Lung microvascular endothelial cell (primary cell): ENCODE measurements at places on chromosomes 2 and 18.
A peak's percentile ranks its signal among the peaks of the same experiment; 100 is the strongest.

- no peak for DNase-seq
These were observed 1.6 kb upstream of the GPR17 start for GRCh38 chr2:127644066-127645025.

GRCh38 chr18:48548011-48548771 is 9.4 kb downstream of the CTIF start:
- DNase-seq, result peak; percentile 52

DNA sequence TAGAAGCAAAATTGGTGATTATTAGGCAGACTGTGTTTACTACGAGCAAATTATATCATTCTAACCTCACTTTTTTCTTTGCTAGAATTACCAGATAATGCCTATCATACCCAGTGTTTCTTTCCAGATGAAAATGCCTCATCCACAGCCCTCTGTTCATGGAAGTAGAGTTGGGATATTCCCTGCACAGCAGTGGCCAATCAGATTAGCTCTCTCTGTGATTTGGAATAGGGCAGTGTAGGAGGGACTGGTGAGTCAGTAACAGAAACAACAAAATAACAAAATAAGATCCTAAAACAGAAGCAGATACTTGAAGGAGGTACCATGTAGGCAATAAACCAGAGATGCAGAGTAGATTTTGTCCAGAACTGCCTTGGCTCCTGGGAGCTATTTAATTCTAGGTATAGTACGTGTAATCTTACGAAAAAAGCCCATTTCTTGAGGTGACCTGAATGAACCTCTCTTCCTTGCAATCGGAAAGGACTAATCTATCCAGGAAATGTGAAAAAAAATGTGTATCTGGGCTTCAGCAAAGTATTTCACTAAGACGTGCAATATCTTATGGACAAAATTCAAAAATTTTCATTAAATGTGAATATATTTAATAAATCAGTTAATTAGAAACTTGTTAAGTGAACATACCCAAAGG is 18.4 kb upstream of the TMEM17 start:
- no peak for DNase-seq

GRCh38 chr2:179711375-179711774 is 150.0 kb downstream of the ZNF385B start:
- DNase-seq, result no peak

DNA sequence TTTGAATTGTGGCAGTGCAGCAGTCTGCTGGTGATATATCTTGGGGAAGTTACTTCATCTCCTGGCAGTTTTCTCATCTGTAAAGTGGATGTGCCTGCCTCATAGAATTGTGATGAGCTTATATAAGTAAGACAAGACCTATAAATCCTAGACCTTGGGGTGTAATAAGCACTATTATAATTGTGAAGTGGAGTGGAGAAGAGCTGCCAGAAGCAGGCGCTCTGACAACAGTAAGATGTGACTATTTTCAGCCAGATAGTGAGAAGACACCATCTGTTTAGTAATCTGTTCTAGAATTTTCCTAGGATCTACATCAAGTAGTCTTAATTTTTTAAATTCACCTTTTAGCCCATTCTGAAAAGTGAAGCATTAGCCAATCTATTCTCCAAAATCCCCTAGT is 85.6 kb upstream of the TSPYL6 start:
- DNase-seq, result peak; percentile 59

DNA sequence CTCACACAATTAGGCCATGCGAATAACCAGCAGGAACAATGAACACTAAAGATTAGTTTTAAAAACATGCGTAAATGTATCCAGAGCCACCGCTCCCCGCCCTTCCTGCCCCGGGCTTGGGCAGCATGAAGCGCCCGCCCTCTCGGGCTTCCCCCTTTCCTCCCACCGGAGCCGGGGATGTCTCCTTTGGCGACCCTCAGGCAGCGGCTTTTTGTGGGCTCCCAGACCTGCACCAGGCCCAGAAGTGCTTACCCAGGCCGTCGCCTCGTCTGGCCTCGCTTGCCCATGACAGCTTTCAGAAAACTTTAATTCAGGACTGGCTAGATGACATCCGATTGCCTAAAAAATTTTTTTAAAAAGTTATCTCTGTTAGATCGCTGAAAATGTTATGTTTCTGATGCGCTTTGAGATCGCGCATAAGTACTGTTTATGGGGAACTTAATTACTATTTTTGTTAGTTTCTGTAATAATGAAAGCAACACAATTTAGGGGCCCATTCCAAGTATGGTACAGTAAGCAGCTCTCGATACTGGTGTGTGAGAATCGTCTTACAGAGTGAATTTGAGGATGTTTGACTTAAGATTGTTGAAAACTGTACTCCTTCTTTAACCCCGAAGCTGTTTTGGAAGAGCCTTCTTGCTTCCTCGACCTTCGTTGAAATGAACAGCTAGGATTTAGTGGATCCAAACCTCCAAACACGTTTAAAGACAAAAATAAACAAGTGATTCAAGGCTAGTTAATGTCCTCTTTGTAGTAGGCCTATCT is 1.1 kb downstream of the MAP3K20 start:
- DNase-seq, result peak; percentile 57

DNA sequence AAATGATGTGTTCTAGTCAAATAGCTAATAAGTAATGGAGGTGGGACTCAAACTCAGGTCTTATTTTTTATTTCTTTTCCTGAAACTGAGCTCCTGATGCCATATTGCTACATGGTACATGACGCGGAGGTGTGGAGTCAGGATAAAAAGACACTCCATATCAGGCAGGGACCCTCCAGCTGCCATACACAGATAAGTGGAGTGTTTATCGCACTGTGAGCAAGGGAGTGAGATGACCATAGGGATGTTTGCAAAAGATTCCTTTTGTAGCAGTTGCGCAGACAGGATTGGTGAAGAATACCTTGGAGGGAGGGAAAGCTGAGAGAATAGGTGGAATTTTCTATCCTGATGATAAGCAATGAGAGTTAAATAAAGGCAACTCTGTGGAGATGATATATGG is 657.2 kb downstream of the RNF144A start:
- no peak for DNase-seq

DNA sequence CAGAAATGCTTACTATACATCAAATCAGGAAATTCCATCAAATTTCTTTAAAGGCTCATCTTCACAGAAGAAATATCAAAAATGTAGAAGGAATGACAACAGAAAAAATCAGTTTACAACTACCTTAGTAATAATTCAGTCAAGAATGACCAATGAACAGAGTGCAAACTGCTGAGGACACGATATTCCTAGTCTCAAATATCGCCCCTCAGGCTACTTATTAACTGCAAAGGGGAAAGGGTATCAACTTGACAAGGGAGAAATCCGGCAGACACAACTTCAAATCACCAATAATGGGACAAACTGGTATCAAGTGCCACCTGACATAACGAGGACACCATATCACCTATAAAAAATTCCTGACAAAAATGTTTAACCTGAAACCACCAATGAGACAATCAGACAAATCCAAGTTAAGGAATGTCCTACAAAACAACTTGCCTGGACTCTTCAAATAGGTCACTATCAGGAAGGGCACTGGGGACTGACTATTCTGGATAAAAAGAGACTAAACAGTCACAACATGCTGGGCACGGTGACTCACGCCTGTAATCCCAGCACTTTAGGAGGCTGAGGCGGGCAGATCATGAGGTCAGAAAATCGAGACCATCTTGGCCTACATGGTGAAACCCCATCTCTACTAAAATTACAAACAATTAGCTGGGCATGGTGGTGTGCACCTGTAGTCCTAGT is 12.8 kb downstream of the COX7A2L start:
- DNase-seq, result no peak

GRCh38 chr2:148914463-148914862 is 39.4 kb downstream of the KIF5C start:
- no peak for DNase-seq

GRCh38 chr2:236642125-236642524 is 72.5 kb downstream of the ACKR3 start:
- no peak for DNase-seq

DNA sequence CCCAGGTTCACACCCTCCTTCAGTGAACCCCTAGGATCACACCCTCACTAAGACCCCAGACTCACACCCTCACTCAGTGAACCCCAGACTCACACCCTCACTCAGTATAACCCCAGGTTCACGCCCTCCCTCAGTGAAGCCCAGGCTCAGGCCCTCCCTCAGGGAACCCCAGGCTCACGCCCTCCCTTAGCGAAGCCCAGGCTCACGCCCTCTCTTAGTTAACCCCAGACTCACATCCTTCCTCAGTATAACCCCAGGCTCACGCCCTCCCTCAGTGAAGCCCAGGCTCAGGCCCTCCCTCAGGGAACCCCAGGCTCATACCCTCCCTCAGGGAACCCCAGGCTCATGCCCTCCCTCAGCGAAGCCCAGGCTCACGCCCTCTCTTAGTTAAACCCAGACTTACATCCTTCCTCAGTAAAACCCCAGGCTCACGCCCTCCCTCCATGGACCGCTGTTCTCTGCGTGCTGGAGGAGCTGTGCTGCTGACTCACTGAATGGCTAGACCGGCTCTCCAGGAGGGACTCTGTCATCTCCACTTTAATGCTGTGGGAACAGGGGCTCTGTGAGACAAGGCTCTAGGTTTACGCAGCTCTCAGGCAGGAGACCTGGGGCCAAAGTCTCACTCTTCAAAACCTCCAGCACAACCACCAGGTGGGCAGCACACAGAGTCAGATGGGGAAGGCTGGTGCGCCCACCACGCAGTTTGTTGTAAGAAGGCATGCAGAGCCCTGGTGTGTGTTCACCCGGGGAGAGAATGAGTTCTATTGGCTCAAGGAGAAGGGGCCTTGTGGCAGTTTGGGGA is 506.9 kb upstream of the MYT1L start:
- no peak for DNase-seq

- no peak for DNase-seq
These were observed 170.2 kb upstream of the SMAD2 start for GRCh38 chr18:48100651-48101165.

DNA sequence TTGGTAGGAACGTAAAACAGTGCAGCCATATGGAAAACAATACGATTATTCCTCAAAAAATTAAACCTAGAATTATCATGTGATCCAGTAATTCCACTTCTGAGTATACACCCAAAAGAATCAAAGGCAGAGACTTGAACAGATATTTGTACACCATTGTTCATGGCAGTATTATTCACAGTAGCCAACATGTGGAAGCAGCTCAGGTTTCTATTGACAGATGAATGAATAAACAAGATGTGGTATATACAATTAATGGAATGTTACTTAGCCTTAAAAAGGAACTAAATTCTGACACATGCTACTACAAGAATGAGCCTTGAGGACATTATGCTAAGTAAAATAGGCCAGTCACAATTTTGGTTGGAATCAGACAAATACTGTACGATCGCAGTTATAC is 14.2 kb upstream of the RTTN start:
- no peak for DNase-seq

GRCh38 chr18:2902327-2902726 is 55.5 kb downstream of the EMILIN2 start:
- no peak for DNase-seq
